ENCODE measurements at places on chromosomes 12 and 14.

DNA sequence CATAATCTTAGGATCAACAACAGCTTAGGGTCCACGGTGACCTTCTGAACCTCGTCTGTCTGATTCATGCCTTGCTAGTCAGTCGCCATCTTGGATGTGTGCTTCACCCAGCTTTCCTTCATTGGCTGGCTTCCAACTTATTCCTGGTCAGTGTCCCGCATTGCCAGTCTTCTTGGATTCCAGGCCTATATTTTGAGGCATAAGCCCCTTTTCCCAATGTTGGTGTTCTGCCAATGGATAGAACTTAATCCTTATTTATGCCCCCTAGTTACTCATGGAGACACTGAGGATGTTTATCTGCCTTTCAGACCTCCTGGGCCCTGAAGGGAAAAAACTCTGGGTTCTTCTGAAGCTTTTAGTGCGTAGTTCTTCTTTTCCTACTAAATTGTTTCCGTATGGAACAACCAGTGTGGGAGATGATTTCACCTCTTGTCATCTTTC lies 5.8 kb downstream of the JDP2 start:
- no peak for DNase-seq

DNA sequence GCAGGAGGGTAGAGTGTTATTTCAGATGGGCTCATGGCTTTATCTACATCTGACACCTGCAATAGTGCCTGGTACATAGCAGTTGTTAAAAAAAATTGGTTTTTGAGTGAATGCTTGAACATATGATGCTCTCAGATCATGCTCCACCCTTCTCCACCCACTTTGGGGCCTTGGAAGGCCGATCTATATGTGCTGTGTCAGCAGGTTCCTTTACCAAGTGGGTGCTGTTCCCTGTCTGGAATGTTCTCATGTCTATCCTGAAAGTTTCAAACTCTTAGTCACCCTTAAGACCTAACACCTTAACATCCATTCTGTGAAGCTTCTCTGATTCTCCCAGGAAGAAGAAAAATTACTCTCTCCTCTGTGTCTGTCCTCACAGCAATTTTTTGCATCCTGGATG lies 556.3 kb upstream of the TBX3 start:
- no peak for DNase-seq

- DNase-seq: peak; percentile 77
These were observed 218.8 kb downstream of the DAD1 start for GRCh38 chr14:22370084-22370847.

DNA sequence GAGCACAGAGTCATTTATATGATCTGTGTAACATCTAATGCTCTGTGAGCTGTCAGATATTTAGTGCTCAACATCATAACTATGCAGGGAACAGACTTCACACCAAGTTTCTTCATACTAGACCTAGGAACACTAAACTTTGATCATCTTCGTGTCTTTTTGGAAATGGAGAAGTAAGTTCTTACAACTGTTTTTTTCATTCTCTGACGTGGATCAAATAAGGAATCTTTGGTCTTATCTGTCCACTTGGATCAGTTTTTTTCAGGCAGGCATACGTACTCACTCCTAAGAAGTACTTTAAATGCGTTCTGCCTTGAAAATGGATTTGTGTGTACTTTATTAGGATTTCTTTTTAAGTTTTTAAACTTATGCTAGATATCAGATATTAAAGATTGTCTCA lies 191.0 kb downstream of the FBXL14 start:
- DNase-seq: no peak

- no peak for DNase-seq
These were observed 33.2 kb upstream of the STRN3 start for GRCh38 chr14:31059152-31059924.

DNA sequence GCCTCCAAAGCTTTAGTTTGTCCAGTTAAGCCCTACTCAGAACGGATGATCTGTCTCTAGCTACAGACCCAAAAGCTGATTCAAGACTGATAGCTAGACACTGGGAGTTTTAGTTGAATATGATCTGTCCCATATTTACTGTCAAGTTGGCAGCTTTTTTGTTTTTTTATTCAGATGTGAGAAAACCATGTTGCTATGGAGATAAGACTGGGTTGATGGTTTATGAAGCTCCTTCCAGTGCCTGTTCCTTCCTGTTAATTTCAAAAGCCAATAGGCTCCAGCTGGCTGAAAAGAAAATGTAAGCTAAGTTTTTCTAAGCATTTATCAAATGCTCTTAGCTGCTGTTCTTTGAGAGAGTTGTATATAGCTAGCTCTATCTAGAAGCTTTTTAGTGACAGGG lies 4.7 kb downstream of the DYNLL1 start:
- no peak for DNase-seq
